Left lung (tissue), 14 donors: ENCODE measurements at places on chromosomes 3 and 15. TPM values are rescaled to one million over a fixed set of nuclear protein-coding genes. Genes with fewer than 3 reads are reported as not detected.

The MCF2L2 gene
- 2.9 TPM for polyA plus RNA-seq

The TRH gene
- polyA plus RNA-seq: 0.21 TPM

The ADGRG7 gene
- not detected for polyA plus RNA-seq

The DNASE1L3 gene
- polyA plus RNA-seq: 2.1 TPM

The TEX9 gene
- 19.4 TPM for polyA plus RNA-seq

The ATP2B2 gene
- polyA plus RNA-seq: 0.01 TPM

The SPINK8 gene
- not detected for polyA plus RNA-seq

The P2RY14 gene
- polyA plus RNA-seq: 6.4 TPM

The NMNAT3 gene
- polyA plus RNA-seq: 5.8 TPM

The TM4SF1 gene
- polyA plus RNA-seq: 114 TPM

The TAGLN3 gene
- 3.1 TPM for polyA plus RNA-seq

The CLDN18 gene
- polyA plus RNA-seq: 74.9 TPM

The NEK10 gene
- polyA plus RNA-seq: 7.4 TPM

The CHDH gene
- polyA plus RNA-seq: 3.7 TPM

The SPATA12 gene
- not detected for polyA plus RNA-seq

The EPHB3 gene
- 26.2 TPM for polyA plus RNA-seq

The GADL1 gene
- 0.96 TPM for polyA plus RNA-seq

The TRPM7 gene
- 40.5 TPM for polyA plus RNA-seq

The NR2E3 gene
- 0.54 TPM for polyA plus RNA-seq

The FEM1B gene
- 53.9 TPM for polyA plus RNA-seq

The EIF1B gene
- polyA plus RNA-seq: 103 TPM

The PDCD7 gene
- polyA plus RNA-seq: 35.3 TPM

The KBTBD8 gene
- polyA plus RNA-seq: 1.8 TPM

The C3orf85 gene
- not detected for polyA plus RNA-seq

The CISH gene
- 23.8 TPM for polyA plus RNA-seq

The MYH15 gene
- 0.50 TPM for polyA plus RNA-seq

The WNT7A gene
- polyA plus RNA-seq: 0.34 TPM

The PLA1A gene
- 0.90 TPM for polyA plus RNA-seq

The HTR3E gene
- not detected for polyA plus RNA-seq

The ETFA gene
- 129 TPM for polyA plus RNA-seq

The KLHL40 gene
- not detected for polyA plus RNA-seq

The CXCR6 gene
- polyA plus RNA-seq: 1.3 TPM

The PRTG gene
- polyA plus RNA-seq: 9.4 TPM

The RASGRF1 gene
- 26.1 TPM for polyA plus RNA-seq

The CRABP1 gene
- polyA plus RNA-seq: 0.79 TPM

The SLC35G2 gene
- polyA plus RNA-seq: 5.0 TPM

The MAGEL2 gene
- polyA plus RNA-seq: 3.3 TPM

The DYNLT2B gene
- polyA plus RNA-seq: 25.2 TPM

The KCNH8 gene
- 3.0 TPM for polyA plus RNA-seq
